ENCODE measurements at places on chromosomes 2 and 18. TPM values are rescaled to one million over a fixed set of nuclear protein-coding genes. Genes with fewer than 3 reads are reported as not detected.

GRCh38 chr2:11856095-11856494, 109.7 kb downstream of the LPIN1 start:
- peaks cover 4% of the 10 kb centered on the region for H3K36me3 ChIP-seq
- no peak overlapping the region for H3K27ac ChIP-seq
- H3K27me3 ChIP-seq: no peaks in the 10 kb centered on the region

DNA sequence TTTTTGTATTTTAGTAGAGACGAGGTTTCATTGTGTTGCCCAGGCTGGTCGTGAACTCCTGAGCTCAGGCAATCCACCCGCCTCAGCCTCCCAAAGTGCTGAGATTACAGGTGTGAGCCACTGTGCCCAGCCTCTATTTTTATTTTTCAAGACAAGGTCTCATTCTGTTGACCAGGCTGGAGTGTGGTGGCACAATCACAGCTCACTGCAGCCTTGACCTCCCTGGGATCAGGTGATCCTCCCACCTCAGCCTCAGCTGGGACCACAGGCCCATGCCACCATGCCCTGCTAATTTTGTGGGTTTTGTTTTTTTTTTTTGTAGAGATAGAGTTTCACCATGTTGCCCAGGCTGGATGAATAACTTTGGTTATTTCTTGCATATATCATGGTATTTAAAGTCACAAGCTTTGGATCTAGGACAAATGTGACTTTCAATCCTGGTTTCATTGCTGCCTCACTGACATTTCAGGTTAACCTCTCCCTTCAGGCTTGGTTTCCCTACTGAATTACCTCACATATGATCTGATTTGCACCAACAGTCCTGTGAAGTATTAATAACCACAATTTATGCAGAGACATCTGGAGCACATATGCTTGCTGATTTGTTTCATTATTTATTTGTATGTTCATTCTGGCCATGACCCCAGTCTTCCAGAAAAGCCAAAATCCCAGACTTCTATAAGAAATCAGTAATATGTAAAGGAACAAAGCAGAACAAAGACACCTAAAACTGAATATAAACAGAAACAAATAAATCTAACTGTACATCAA, 17.5 kb upstream of the RAB31 start:
- H3K27me3 ChIP-seq: no peaks in the 10 kb centered on the region
- H3K4me3 ChIP-seq: no peak overlapping the region
- no peaks in the 10 kb centered on the region for H3K36me3 ChIP-seq
- DNase-seq: no peak
- H3K4me1 ChIP-seq: peaks cover 11% of the 10 kb centered on the region

- H3K36me3 ChIP-seq: no peaks in the 10 kb centered on the region
- no peak overlapping the region for H3K27ac ChIP-seq
- no peak overlapping the region for H3K4me3 ChIP-seq
- DNase-seq: no peak
- no peaks in the 10 kb centered on the region for H3K27me3 ChIP-seq
- peaks cover 13% of the 10 kb centered on the region for H3K4me1 ChIP-seq
Observed at GRCh38 chr2:9693196-9693491, 62.3 kb upstream of the YWHAQ start.

GRCh38 chr2:144484201-144484948, 35.5 kb downstream of the ZEB2 start:
- H3K4me3 ChIP-seq: no peak overlapping the region
- H3K36me3 ChIP-seq: peaks cover 12% of the 10 kb centered on the region
- H3K27ac ChIP-seq: no peak overlapping the region

DNA sequence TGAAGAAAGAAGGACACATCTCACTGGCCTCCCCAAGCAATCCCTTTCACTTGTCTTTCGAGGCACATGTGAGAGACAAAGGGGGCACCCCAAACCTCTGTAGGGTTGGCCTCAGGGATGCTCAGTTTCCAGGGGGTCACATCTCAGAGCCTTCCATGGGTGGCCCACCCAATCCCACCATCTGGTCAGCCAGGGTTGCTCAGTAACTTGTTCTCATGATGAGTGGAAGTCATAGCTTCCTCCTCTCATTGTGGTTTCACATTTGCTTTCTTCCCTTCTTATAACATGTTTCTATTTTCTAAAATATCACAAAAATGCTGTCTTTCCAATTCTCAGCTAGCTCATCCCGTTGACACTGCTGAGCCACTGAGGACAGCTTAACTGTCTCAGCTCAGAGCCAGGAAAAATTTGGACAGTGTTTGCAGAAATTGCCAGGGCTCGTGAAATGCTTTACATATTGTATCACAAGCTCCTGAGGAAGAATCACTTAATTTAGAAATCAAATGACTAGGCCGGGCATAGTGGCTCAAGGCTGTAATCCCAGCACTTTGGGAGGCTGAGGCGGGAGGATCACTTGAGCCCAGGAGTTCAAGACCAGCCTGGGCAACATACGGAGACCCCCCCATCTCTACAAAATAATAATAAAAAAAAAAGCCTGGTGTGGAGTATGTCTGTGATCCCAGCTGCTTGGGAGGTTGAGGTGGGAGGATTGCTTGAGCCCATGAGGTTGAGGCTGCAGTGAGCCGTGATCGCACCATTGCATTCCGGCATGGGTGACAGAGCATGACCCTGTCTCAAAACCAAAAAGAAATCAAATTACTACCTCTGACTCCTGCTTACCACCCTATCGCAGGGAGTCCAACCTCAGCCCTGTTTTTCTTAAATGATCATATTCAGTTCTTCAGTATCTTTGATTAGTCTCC, 129.3 kb downstream of the PRKCE start:
- peaks cover 16% of the 10 kb centered on the region for H3K4me1 ChIP-seq
- no peak for DNase-seq
- no peaks in the 10 kb centered on the region for H3K27me3 ChIP-seq
- H3K27ac ChIP-seq: no peak overlapping the region
- H3K4me3 ChIP-seq: no peak overlapping the region

GRCh38 chr2:195055996-195056395, 601.0 kb upstream of the SLC39A10 start:
- H3K27me3 ChIP-seq: no peaks in the 10 kb centered on the region
- no peaks in the 10 kb centered on the region for H3K36me3 ChIP-seq
- no peaks in the 10 kb centered on the region for H3K4me1 ChIP-seq

DNA sequence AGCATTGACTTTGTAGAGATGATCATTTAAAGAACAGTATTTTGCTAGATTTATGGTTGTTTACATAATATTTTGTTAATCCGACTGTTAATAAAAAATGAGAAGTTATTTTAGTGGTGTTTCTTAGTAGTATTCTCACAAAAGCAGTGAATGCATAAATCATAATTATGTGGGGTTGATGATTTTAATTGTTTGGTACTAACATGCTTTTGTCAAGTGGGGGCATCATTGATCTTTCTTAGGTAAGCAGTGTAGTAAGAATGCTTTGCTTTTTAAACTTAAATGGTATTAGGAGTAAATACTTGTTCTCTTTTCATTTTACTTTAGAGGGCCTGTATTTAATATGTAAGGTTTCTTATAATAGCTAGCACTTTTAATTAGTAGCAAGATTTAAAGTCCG, 109.2 kb upstream of the OTX1 start:
- H3K36me3 ChIP-seq: no peaks in the 10 kb centered on the region
- H3K4me1 ChIP-seq: no peaks in the 10 kb centered on the region
- H3K27ac ChIP-seq: no peak overlapping the region
- H3K4me3 ChIP-seq: no peak overlapping the region
- no peaks in the 10 kb centered on the region for H3K27me3 ChIP-seq

DNA sequence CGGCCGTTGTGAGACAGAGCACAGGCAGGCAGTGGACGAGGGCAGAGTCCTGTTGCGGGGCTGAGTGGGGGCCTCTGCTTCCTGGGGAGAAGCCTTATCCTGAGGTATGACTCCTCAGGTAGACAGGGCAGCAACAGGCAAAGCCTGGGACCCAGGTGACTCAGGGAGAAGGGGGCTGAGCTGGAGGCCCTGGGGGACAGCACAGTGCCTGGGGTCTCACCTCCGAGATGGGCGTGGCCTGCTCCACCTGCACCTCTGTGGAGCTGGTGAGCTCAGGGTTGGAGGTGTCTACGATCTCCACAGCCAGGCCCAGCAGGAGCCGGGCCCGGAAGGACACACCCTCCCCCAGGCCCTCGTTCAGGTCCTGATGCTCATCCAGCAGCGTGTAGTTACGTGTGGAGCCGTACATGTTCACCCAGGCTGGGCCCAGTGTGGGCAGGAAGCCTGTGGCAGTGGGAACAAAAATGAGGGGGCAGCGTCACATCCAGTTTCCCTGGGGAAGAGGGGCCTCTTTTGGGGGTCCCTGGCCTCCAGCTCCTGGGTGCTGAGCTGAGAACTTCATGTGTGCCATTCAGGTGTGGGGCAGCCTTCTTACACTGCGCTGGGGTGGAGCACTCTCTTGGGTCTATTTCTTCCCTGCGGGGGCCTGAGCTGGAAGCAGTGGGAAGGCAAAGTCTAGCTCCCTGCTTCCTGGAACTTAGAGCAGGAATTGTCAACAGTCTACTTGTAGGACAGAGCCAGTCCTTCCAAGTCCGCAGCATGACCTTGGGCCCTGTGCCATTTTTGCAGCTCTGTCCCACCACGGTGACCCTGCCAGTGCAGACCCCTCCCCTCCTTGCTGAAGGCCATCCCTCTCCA, 2.9 kb upstream of the OTOF start:
- H3K27me3 ChIP-seq: peaks cover 4% of the 10 kb centered on the region
- H3K4me3 ChIP-seq: no peak overlapping the region
- H3K27ac ChIP-seq: no peak overlapping the region
- H3K36me3 ChIP-seq: no peaks in the 10 kb centered on the region
- DNase-seq: no peak

GRCh38 chr2:189982780-189983394, 79.6 kb downstream of the MSTN start:
- no peak for DNase-seq
- no peaks in the 10 kb centered on the region for H3K36me3 ChIP-seq
- no peak overlapping the region for H3K27ac ChIP-seq

DNA sequence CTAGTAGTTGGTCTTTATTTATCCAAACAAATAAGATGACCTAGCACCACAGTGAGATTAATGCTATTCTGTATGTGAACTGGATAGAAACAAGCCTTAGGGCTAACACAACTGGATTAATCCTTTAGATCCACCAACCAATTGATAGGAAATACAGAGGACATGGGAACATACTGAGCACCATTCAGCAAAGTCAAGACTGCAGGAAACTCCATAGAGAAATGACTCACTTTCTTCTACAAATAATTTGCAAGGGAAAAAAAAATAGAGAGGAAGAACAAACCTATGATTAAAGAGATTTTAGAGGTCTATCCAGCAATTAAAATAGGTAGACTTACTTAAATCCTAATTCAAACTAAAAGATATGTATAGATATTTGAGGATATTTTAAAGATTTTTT, 23.9 kb downstream of the WDFY1 start:
- H3K4me1 ChIP-seq: no peaks in the 10 kb centered on the region

DNA sequence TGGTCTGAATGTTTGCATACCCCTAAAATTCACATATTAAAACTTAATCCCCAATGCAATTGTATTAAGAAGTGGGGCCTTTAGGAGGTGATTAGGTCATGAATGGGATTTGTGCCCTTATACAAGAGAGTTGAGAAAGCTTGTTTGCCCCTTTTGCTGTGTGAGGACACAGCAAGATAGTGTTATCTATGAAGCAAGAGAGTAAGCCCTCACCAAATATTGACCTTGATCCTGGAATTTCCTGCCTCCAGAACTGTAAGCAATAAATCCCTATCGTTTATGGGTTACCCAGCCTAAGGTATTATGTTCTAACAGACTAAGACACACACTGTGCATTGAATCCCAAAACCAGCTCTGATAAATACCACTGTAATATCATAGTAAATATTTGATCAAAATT, 32.2 kb downstream of the NR4A2 start:
- no peak overlapping the region for H3K27ac ChIP-seq
- H3K27me3 ChIP-seq: no peaks in the 10 kb centered on the region
- peaks cover 3% of the 10 kb centered on the region for H3K36me3 ChIP-seq

DNA sequence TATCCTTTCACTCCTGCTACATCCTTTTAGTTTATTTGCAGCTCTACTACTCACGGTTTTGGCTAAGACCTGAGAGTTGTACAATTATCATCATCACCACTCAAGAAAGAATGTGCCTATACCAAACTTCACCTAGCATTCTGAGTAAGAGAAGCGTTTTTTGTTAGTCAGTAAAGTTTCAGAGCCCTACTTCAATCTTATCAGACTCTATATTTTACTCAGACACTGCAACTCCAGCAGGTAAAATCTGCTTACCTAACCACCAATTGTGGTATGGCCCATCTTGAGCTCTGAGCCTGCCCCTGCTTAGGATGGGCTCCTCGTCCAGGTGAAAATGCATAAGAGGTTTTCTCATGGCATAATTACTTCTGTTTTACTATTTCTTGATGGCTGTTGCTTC, 37.1 kb downstream of the ICOS start:
- peaks cover 26% of the 10 kb centered on the region for H3K27me3 ChIP-seq
- no peak for DNase-seq
- H3K36me3 ChIP-seq: no peaks in the 10 kb centered on the region
- H3K4me3 ChIP-seq: no peak overlapping the region
- no peaks in the 10 kb centered on the region for H3K4me1 ChIP-seq
- H3K27ac ChIP-seq: no peak overlapping the region

DNA sequence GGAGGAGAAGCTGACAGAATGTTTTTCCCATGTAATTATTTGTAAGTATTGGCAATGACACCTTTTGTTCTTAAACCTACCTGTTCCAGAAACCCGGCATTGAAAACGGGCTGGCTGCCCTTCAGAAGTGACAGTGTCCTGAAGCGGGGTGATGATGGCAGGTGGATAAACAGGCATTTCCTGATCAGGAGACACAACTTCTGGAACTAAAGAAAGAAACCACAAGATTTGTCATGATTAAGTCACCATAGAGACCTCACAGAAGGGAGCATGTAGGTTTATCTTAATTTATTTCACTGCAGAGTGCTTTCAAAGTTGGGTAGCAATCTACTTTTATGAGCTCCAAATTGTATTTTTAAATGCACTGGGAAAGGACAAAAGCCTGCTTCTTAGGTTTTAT, 43.1 kb downstream of the TTN start:
- no peak overlapping the region for H3K27ac ChIP-seq
- no peak overlapping the region for H3K4me3 ChIP-seq
- peaks cover 4% of the 10 kb centered on the region for H3K4me1 ChIP-seq

- no peak overlapping the region for H3K4me3 ChIP-seq
- no peak for DNase-seq
- no peaks in the 10 kb centered on the region for H3K27me3 ChIP-seq
- H3K27ac ChIP-seq: no peak overlapping the region
Observed at GRCh38 chr2:32228181-32228580, 36.5 kb downstream of the NLRC4 start.

GRCh38 chr2:104583811-104584210, 270.1 kb upstream of the POU3F3 start:
- no peak for DNase-seq
- H3K27me3 ChIP-seq: no peaks in the 10 kb centered on the region
- no peak overlapping the region for H3K27ac ChIP-seq
- no peaks in the 10 kb centered on the region for H3K36me3 ChIP-seq
- H3K4me1 ChIP-seq: peaks cover 11% of the 10 kb centered on the region
- H3K4me3 ChIP-seq: no peak overlapping the region

GRCh38 chr2:96106991-96107707, 9.2 kb downstream of the ADRA2B start:
- H3K36me3 ChIP-seq: no peaks in the 10 kb centered on the region
- no peaks in the 10 kb centered on the region for H3K27me3 ChIP-seq
- H3K4me3 ChIP-seq: no peak overlapping the region

The MAPRE3 gene
- total RNA-seq: 14.4 TPM

The MC5R gene
- total RNA-seq: not detected

The ITGA6 gene
- 26.1 TPM for total RNA-seq

The REG1B gene
- not detected for total RNA-seq

The TACR1 gene
- 1.5 TPM for total RNA-seq

The LHCGR gene
- total RNA-seq: 0.92 TPM

The GALNT3 gene
- total RNA-seq: 28.8 TPM

The IWS1 gene
- 46.1 TPM for total RNA-seq

The CCL20 gene
- 3.2 TPM for total RNA-seq

The LOXHD1 gene
- total RNA-seq: not detected

The NT5DC4 gene
- not detected for total RNA-seq

The MYCN gene
- 24.6 TPM for total RNA-seq

The NETO1 gene
- total RNA-seq: 13.3 TPM

The NPPC gene
- total RNA-seq: 1.6 TPM

The SAG gene
- total RNA-seq: 0.43 TPM
